Mesenchymal stem cell (in vitro differentiated cells and primary cell): ENCODE measurements at places on chromosomes 7 and 10.

DNA sequence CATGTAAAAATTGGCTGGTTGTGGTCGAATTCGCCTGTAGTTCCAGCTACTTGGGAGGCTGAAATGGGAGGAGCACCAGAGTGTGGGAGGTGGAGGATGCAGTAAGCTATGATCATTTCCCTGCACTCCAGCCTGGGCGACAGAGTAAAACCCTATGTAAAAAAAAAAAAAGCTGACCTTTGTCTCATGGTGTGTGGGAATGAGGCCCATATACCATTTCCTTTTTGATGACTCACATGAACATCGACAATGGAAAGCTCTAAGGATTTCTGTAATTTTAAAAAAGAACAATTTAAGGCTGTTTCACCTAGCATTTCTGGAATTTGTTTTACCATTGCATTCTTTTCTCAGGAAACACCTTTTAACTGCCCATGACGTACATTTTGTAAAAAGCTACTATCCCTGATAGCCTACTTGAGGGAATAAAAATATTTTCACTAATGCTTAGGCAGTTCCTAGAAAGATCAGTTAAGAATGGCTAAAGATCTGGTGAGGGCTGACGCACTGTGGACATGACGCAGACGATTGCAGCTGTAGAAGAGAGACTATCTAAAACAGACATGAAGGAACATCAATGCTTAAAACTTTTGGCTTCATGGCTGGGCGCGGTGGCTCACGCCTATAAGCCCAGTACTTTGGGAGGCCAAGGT lies 400.6 kb upstream of the IGFBP3 start:
- no peaks in the 10 kb centered on the region for H3K36me3 ChIP-seq
- H3K4me3 ChIP-seq: no peak overlapping the region
- H3K27ac ChIP-seq: no peak overlapping the region
- peak; percentile 86 for DNase-seq
- H3K4me1 ChIP-seq: no peaks in the 10 kb centered on the region

- no peak overlapping the region for H3K4me3 ChIP-seq
- DNase-seq: no peak
- no peaks in the 10 kb centered on the region for H3K4me1 ChIP-seq
- no peaks in the 10 kb centered on the region for H3K36me3 ChIP-seq
- no peak overlapping the region for H3K27ac ChIP-seq
Measured at GRCh38 chr10:120666308-120666707, 184.9 kb upstream of the WDR11 start.

- H3K4me3 ChIP-seq: no peak overlapping the region
- H3K27ac ChIP-seq: peak overlapping the region; percentile 67
- peaks cover 87% of the 10 kb centered on the region for H3K36me3 ChIP-seq
- H3K27me3 ChIP-seq: no peaks in the 10 kb centered on the region
- peak; percentile 50 for DNase-seq
Measured at GRCh38 chr7:73703757-73704639, 15.5 kb downstream of the STX1A start.

GRCh38 chr7:114504586-114504985 lies 90.0 kb downstream of the FOXP2 start:
- no peak for DNase-seq
- no peaks in the 10 kb centered on the region for H3K4me1 ChIP-seq
- H3K27me3 ChIP-seq: no peaks in the 10 kb centered on the region
- no peak overlapping the region for H3K27ac ChIP-seq
- no peak overlapping the region for H3K4me3 ChIP-seq

- no peaks in the 10 kb centered on the region for H3K27me3 ChIP-seq
- H3K4me3 ChIP-seq: no peak overlapping the region
- H3K27ac ChIP-seq: no peak overlapping the region
- H3K4me1 ChIP-seq: peaks cover 2% of the 10 kb centered on the region
- no peak for DNase-seq
- H3K36me3 ChIP-seq: peaks cover 38% of the 10 kb centered on the region
Measured at GRCh38 chr10:96924861-96925260, 92.8 kb downstream of the LCOR start.
